ENCODE measurements at places on chromosomes 7 and 10.

GRCh38 chr10:5971315-5971832, 6.0 kb downstream of the IL15RA start:
- DNase-seq: no peak

DNA sequence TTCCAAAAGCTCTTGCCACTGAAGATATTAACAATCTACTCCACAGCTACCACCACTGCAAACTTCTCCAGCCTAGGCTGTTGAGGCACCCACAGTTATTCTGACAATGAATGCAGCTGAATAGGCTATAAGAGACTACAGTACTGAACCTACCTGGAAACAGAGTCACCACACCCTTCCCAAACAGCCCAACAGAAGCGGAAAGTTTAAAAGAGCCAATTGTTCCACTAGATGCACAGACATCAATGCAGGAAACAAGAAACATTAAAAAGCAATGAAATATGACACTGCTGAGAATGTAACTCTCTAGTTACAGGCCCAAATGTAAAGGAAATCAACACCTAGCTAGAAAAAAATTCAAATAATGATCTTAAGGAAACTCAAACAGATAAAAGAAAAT, 64.5 kb upstream of the PLA2G12B start:
- no peak for DNase-seq

DNA sequence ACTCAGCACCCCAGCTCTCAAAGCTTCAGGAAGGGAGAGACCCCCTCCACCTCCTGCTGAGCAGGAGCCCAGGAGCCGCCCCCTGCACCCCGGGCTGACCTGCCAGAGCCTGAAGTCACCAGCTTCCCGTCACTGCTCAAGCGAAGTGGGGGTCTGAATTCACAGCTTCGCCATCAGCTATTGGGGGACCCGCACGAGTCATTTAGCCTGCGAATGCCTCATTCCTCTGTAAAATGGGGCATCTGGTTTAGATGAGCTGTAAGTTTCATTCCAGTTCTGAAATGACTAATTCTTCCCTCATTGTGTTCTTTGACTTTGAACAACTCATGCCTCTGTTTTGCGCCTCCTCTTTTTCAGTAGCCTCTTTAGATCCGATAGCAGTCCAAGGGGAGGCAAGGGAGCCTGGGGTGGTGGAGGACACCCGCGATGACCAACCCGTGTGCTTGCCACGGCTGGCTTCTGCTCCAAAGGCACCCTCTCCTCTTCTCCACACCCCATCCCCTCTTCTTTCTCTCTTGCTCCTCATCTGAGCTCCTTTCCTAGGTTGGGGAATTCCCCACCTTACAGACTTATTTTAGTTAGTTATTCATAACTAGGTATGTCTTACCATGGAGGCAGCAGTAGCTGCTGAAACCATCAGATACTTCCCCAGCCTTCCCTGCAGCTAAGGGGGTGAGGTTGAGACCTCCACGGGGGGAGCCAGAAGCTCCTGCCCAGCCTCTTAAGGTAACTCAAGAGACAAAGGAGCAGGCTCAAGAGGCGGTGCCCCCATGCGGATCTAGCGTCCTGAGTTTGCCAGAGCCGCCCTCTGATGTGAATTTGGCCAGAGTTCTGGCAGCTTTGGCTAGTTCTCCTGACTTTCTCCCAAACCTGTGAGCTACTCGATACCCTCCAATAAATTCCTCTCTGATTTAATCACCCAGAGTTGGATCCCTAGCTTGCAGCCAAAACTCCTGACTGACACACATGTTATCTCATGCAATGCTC, 47.7 kb downstream of the RBM17 start:
- no peak for DNase-seq

GRCh38 chr10:118873738-118874105, 119.0 kb upstream of the CACUL1 start:
- no peak for DNase-seq

DNA sequence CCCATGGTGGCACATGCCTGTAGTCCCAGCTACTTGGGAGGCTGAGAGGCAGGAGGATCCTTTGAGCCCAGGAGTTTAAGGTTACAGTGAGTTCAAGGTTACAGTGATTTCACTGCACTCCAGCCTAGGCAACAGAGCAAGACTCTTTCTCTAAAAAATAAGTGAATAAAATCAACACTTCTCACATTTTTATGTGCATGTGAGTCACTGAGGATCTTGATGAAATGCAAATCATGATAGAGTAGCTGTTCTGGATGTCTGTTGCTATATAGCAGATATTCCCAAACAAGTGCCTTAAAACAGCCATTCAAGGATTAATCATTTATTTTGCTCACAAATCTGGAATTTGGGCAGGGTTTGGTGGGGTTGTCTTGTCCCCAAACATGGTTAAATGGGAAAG, 62.3 kb upstream of the ARHGAP12 start:
- no peak for DNase-seq

DNA sequence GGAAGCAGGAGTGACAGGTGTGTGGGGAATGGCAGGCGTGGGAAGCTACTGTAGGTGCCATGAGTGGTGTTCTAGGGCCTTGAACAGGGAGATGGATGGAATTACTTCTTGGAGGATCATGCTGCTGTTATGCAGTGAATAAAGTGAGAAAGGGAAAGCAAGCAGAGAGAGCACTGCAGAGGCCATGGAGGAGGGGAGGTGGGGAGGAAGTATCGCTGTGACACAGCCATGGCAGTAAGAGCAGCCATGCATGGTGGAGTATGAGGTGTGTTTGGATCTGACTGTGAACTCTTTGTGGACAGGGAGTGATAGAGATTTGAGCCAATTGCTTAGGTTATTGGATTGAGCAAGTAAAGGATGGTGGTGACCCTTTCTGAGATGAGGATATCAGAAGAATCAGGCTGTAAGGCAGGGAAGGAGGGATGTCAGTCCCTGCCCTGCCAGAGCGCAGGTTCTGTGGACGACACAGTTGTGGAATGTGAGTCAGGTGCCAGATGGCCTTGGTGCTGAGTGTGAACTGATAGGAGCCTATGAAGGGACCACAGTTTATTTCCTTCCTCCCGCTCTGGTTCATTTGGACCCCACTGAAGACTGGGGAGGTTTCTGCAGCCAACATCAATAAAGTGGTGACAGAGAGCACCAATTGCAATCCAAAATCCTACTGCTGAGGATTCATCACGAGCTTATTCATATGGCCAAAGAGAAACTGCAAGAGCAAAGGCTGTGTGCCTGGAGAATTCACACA, 105.5 kb upstream of the TMEM72 start:
- DNase-seq: no peak

DNA sequence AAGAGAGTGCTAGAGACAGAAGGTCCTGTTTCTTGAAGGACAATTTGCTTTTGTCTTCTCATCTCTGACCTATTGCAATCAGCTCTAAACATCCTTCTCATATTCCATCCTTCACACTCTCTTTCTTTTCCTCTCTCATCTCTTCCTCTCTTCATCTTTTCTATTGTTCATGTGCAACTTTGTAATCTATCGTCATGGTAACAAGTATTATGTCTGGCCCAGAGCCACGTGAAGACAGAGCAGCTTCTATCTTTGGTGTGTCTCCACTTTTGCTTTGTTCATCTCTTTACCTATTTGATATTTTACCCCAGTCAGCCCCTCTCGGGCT, 104.9 kb upstream of the ABCB5 start:
- no peak for DNase-seq

DNA sequence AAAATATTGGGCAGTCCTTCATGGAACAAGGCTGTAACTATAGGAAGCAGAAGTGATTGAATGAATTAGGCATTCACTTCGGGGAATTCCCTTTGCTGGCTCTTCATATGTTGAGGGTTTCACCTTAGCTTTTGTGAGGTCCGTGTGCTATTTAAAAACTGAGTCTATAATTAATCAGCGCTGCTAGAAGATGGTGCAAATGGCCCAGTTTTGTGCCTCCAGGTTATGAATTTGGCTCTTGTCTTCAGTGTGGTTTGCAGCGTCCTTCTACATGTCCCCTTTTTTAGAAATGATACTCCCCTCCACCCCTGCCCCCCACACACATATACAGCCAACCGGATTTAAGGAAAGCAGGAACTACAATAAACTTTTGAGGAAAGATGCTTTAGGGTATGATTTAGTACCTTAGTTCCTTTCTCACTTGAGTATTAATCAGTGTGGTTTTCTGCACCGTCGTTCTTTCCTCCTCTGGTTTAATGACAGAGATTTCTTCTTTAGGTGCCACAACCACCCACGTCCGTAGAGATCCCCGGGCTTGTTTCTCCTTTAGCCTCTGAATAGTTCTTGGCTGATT, 110.6 kb upstream of the SAMD8 start:
- DNase-seq: no peak

- DNase-seq: no peak
These were observed 263.4 kb downstream of the BICC1 start for GRCh38 chr10:58775960-58776567.

DNA sequence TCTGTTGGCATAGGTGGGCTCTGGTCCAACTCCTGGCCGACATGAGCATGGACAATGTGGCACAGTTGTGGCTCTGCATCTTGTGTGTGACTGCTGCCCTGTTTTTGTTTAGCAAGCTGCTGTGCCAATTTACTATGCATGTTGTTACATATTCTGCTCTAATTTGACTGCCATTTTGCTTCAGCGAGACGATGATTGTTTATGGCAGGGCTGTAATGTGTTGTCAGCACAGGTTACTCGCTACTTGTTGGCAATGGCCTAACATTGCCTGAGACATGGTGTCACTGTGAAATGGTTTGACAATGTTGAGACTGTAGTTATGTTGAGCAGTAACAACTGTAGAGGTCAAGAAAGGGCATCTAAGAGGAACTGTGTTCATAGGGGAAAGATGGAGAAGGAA, 659.6 kb downstream of the AUTS2 start:
- no peak for DNase-seq

DNA sequence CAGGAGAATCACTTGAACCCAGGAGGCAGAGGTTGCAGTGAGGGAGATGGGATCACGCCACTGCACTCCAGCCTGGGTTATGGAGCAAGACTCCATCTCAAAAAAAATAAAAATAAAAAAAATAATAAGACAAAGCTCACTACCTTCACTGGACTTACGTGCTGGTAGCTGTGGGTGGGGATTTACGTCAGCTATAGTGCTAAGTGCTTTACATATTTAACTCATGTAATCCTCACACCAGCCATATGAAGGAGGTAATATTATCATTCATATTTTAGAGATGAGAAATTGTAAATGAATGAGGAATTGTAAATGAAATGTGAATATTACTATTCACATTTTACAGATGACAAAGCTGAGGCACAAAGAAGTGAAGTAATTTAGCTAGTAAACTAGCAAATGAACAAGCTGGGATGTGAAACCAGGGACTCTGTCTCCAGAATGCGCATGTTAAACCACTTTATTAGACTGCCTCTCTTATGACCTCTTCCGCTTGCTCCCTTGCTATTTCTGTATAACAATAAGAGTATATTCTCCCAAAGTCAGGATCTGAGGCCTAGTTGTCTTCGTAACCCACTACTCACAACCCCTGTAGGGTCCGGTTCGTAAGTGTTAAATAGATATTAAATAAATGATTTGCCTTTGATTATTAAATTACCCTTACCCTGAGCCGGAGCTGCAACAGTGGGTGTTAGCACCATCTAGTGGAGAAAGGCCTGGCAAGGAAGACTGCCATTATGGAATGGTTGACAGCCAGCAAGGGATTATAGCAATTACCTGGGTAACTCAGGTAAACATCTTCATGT, 70.2 kb downstream of the HTR7 start:
- no peak for DNase-seq

- DNase-seq: no peak
These were observed 1.2 kb downstream of the HSPA14 start for GRCh38 chr10:14839305-14839695.

DNA sequence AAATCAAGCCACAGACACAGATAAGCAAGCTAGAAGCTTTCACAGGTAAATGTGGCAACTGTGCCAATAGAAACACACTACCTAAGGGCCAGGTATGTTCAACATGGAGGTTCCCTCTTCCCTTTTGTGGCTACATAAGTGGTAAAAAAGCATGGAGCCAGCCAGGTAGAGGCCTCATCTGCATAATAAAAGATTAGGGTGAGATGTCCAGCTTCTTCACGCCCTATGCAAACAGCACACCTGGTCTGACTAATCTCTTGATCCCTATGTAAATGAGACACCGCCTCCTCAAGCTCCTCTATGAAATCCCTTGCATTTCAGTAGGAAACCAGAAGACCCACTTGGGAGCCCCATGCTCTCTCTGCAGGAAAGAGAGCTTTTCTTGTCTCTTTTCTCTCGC, 282.2 kb downstream of the NEBL start:
- no peak for DNase-seq

DNA sequence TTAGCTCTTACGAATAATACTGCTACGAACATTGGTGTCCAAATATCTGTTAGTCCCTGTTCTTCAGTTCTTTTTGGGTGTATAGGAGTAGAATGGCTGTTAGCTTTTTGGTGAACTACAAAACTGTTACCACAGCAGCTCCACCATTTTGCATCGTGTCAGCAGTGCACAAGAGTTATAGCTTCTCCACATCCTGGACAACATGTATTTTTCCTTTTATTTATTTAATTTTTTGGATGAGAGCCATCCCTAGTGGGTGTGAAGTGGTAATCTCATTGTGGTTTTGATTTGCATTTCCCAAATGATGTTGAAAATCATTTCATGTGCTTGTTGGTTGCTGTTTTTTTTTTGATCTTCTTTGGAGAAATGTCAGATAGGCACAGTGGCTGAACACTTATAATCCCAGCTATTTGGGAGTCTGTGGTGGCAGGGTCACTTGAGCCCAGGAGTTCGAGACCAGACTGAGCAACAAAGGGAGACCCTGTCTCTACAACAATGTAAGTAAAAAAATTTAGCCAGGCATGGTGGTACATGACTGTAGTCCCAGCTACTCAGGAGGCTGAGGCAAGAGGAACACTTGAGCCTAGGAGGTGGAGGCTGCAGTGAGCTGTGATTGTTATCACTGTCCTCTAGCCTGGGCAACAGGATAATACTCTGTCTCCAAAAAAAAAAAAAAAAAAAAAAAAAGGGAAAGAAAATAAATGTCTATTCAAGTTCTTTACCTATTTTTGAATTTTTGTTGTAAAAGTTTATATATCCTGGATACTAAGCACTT, 31.7 kb downstream of the TRIM24 start:
- DNase-seq: no peak

DNA sequence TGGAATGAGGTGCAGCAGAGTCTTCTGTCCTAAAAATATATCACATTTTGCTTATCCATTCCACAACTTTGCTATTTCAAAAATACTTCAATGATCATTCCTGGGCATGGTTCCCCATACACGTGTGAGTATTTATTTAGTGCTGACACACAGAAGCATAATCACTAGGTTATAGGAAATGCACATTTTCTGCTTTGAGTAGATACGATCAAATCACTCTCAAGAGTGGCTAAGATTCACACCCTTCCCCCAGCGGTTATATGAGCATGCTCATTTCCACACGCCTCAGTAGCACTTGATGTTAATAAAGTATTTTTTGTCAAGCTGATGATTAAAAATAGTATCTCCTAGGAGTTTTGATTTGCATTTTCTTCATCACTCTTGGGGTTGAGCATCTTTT, 93.5 kb upstream of the LRRC4 start:
- DNase-seq: no peak

DNA sequence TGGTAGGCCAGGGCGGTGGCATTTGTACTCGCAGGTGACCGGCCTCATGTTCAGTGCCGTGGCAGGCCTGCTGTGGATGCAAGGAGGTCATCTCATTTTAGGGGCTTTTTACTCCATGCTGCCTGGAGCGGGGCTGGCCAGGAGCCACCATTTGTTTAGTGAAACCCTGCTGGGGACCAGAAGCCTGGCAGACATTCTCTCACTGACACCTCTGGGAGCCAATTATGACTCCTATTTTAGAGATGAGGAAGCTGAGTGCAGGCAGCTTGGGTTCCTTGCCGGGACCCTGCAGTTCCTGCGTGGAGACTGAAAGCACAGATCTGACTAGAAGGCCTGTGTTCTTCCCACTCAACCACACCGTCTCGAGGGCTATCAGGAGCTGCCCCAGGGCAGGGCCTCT, 186.6 kb downstream of the FANK1 start:
- no peak for DNase-seq

- no peak for DNase-seq
These were observed 25.9 kb upstream of the C10orf71 start for GRCh38 chr10:49273082-49273465.

All from stimulated activated CD4-positive, alpha-beta T cell treated with anti-CD3 and anti-CD28 coated beads, TNF-alpha, amount 100 ng/mL, for 24 hours (primary cell).